Spinal cord (tissue), 10 donors: ENCODE measurements at places on chromosomes 1 and 21. TPM values are rescaled to one million over a fixed set of nuclear protein-coding genes. Genes with fewer than 3 reads are reported as not detected.
A peak's percentile ranks its signal among the peaks of the same experiment; 100 is the strongest.

DNA sequence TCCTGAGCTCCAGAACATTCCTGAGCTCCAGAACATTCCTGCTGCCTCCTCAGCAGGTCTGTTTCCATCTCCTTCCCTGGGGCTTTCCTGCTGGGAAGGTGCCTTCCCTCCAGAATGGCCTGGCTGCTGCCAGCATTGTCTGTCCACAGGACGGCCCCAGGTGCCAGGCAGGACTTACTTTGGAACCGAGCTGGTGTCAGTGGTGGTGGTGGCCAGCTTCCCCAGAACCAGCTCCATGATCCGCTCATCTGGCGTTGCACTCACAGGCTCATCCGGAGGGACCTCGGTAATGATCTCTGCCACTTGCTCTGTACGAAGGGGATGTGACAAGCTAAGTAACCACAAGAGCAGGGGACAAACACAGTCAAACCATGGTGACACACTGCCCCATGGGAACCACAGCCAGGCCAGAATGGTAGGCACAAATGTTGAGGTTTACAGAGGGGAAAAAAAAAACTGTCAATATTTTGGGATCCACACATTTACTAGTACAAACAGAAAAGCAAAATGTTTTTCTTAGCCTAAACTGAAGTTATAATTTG is 41.3 kb downstream of the PRDM15 start:
- no peak overlapping the region for H3K4me3 ChIP-seq
- no peak overlapping the region for H3K27ac ChIP-seq
- H3K36me3 ChIP-seq, result peaks cover 54% of the 10 kb centered on the region
- DNase-seq, result no peak
- H3K4me1 ChIP-seq, result no peaks in the 10 kb centered on the region

DNA sequence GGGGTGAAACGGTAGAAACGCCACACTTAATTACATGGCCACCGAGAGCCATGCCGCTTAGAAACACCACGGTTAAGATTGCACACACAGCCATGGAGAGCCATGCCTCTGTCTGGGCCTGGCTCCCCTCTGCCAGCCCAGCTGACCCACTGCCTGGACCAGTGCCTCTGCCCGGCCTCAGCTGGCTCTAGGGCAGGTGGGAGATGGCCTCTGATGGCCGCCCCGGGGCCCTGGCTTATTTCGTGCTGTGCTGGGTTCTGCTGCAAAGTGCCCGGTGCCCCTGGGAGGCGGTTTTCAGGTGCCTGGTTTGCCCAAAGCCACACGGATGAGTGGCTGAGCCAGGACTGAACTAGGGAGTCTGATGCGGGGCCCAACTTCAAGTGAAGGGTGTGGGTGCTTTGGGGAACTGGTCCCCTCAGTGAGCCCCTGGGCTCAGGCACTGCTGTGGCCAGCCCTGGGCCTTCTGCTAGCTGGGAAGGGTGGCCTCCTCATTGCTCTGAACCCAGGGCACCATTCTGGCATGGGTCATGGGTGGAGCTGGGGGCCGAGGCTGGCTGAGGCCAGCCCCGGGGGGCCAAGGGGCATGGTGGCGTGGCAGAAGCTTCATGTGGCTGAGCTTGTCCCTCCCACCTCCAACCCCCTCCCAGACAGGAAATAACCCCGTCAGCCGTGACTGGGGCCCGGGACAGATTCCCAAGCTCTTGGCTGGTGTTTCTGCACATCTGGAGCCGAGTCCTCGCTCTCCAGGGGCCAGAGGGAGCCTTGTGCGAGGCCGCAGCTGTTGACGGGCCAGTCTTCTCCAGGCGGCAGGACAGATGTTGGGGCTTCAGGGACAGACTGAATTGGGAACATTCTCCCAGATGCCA is 1.9 kb upstream of the GPR153 start:
- DNase-seq, result peak; percentile 35
- H3K36me3 ChIP-seq, result peaks cover 43% of the 10 kb centered on the region
- peaks cover 78% of the 10 kb centered on the region for H3K4me1 ChIP-seq

- no peak overlapping the region for H3K4me3 ChIP-seq
- no peaks in the 10 kb centered on the region for H3K27me3 ChIP-seq
- peaks cover 22% of the 10 kb centered on the region for H3K4me1 ChIP-seq
- peak overlapping the region; percentile 40 for H3K27ac ChIP-seq
Observed at GRCh38 chr1:160836981-160837557, 25.6 kb downstream of the CD244 start.

DNA sequence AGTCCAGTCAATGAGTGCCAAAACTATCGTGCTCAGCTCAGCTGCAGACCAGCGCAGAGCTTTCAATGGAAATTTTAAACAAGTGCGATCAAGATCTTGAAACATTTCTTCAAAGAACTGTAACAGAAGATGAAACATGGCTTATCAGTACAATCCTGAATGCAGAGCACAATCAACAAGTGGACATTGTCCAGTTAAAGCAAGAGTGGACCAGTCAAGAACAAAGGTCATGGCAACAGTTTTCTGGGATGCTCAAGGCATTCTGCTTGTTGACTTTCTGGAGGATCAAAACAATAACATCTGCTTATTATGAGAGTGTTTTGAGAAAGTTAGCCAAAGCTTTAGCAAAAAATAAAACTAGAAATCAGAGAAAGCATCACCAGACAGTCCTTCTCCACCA is 374.2 kb downstream of the SETD4 start:
- H3K36me3 ChIP-seq, result no peaks in the 10 kb centered on the region
- H3K27ac ChIP-seq, result no peak overlapping the region
- H3K4me1 ChIP-seq, result no peaks in the 10 kb centered on the region
- DNase-seq, result no peak
- H3K27me3 ChIP-seq, result no peaks in the 10 kb centered on the region
- H3K4me3 ChIP-seq, result no peak overlapping the region

DNA sequence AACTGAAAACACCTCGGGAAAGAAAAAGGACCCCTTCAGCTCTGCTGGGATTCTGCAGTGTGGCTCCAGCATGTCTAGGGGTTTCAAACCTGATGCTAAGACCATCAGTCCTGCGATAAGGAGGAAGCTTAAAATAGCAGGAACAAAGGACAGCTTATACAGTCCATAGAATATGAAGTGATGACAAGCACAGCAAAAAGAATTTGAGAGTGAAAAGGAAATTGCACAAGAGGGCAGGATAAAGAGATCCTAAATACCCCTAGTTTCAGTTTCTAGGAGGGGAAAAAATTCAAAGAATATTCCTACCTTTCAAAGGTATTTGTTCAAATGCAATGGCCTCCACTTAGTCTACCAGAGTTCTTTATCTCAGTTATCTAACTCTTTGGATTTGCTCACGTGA is 171.4 kb downstream of the TGFB2 start:
- no peaks in the 10 kb centered on the region for H3K36me3 ChIP-seq
- DNase-seq, result no peak
- H3K27ac ChIP-seq, result no peak overlapping the region
- H3K4me1 ChIP-seq, result no peaks in the 10 kb centered on the region
- no peaks in the 10 kb centered on the region for H3K27me3 ChIP-seq

The PLA2G2D gene
- not detected for total RNA-seq

GRCh38 chr1:186183970-186184628 is 191.0 kb downstream of the TPR start:
- no peak overlapping the region for H3K4me3 ChIP-seq
- H3K27ac ChIP-seq, result no peak overlapping the region
- no peaks in the 10 kb centered on the region for H3K27me3 ChIP-seq
- no peaks in the 10 kb centered on the region for H3K36me3 ChIP-seq
- H3K4me1 ChIP-seq, result no peaks in the 10 kb centered on the region

GRCh38 chr1:17167041-17167785 is 37.7 kb upstream of the PADI1 start:
- peaks cover 3% of the 10 kb centered on the region for H3K4me1 ChIP-seq
- DNase-seq, result no peak
- H3K36me3 ChIP-seq, result no peaks in the 10 kb centered on the region
- H3K27ac ChIP-seq, result no peak overlapping the region
- no peaks in the 10 kb centered on the region for H3K27me3 ChIP-seq

The SLC2A5 gene
- total RNA-seq, result 12.9 TPM

DNA sequence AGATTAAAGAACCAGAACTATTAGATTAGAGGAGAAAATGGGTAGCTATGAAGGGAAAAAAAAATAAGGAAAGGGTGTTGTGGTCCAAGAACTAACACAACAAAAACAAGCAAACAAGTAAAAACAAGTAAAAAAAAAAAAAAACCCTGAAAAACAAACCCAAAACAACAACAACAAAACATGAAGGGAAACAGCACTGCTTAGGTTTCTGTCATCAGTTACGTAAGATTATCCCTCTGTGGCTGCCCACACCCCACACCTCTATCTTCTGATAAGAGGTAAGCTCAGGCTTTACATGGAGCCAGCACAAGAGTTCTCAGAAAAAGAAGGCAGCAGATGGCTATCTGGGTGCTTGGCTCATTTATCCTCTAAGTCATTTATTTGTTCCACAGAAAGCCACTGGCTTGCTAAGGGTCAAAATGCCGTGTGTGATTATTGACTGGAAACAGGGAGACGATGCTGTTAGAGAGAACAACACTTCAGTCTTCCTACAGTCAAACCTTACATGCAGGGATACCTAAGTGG is 57.5 kb downstream of the KIAA0319L start:
- no peak overlapping the region for H3K27ac ChIP-seq
- no peaks in the 10 kb centered on the region for H3K36me3 ChIP-seq
- DNase-seq, result peak; percentile 7
- H3K4me3 ChIP-seq, result no peak overlapping the region
- H3K27me3 ChIP-seq, result no peaks in the 10 kb centered on the region
- H3K4me1 ChIP-seq, result no peaks in the 10 kb centered on the region

DNA sequence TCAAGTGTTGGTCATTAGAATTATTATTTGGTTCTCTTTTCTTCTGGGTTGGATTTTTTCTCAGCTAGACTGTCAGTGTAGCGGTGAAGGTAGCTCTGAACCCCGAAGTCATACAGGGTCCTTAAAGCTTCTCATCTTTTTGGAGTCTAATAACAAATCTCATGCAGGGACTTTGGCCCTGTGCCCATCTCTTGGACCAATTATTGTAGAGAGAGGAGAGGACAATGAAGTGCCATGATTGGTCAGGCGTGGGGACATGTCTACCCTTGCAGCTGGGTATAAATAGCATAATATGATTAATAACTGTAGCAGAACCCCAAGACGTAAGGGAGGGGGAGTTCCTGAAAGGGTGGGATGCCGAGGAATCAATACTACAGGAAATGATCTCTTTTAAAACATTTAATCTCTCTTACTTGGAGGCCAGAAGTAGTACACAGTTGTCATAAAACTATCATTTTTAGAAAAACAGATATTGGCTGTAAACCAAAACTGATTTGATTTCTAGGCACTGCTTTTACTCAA is 8.8 kb downstream of the MAGI3 start:
- no peaks in the 10 kb centered on the region for H3K27me3 ChIP-seq
- no peaks in the 10 kb centered on the region for H3K36me3 ChIP-seq
- DNase-seq, result no peak
- H3K4me1 ChIP-seq, result peaks cover 6% of the 10 kb centered on the region
- no peak overlapping the region for H3K27ac ChIP-seq

The LRRC71 gene
- total RNA-seq, result 4.5 TPM

DNA sequence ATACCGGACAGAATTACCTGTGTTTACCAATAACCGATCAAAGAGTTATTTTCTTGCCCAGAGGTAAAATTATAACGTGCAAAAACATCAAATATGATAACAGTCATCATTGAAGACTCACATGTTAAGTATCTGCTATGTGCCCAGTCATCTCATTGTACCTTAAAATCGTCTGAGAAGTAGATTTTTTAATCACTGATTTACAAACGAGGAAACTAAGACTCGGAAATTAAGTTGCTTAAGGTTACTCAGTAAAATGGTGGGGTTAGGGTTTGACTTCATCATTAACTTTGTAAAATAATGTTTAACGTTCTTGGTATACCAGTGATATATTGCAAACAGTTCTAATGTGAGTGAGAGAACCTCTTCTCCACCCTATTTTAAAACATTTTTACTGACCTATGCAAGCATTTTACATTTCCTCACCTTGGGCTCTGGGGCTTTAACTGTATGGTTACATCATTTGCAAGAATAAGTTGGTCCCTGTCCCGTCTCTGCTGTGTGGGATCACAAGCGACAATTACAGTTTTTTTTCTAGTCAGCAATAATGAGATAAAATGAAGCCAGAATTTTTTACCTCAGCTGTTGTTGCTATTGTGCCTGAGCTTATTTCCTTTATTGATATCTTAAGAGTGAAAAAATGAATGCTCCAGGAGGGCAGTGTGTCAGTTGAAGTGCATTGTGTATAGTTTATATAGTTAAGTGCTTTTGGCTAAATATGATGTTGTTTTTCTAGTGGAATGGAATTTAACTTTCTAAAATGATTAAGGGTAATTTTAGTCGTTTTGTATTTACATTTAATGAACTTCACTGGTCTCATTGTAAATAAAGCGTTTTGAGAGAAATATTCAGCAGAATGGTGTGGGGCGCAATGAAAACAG is 2.7 kb downstream of the RPRD2 start:
- no peaks in the 10 kb centered on the region for H3K27me3 ChIP-seq
- peak; percentile 9 for DNase-seq
- peak overlapping the region; percentile 99 for H3K27ac ChIP-seq
- peaks cover 17% of the 10 kb centered on the region for H3K4me1 ChIP-seq

- no peak for DNase-seq
- no peaks in the 10 kb centered on the region for H3K27me3 ChIP-seq
- no peak overlapping the region for H3K27ac ChIP-seq
- H3K36me3 ChIP-seq, result no peaks in the 10 kb centered on the region
- H3K4me1 ChIP-seq, result peaks cover 9% of the 10 kb centered on the region
- no peak overlapping the region for H3K4me3 ChIP-seq
Observed at GRCh38 chr1:213284626-213285025, 233.6 kb downstream of the RPS6KC1 start.

DNA sequence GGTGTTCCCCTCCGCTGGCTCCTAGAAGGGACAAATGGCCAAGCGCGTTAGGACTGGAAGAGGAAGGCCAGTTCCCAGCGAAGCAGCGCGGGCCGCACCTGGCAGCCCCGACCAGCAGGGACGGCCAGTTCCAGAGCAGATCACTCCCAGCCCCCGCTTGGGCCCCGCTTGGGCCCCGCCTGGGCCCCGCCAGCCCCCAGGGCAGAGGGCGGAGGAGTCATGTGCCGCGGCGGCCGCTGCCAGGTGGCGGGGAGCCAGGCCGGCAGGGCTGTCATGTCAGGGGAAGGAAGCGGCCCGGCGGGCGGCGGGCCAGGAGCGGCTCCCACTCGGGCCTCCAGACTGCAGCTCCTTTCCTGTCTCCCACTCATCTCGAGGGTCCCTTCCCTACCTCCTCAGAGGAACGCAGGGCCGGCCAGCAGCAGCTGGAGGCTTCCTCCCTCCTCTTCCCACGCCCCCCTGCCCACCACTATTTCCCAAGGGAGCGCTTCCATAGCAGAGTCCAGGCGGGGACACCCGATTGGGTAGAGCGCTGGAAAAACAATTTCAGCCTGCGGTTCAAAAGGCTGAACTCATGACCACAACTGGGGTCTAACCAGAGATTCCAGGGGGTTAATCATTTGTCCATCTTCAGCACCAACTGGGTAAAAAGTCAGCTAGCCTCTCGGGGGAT is 16.5 kb downstream of the ZNF697 start:
- peaks cover 14% of the 10 kb centered on the region for H3K4me1 ChIP-seq
- peaks cover 2% of the 10 kb centered on the region for H3K36me3 ChIP-seq
- DNase-seq, result peak; percentile 74
- H3K4me3 ChIP-seq, result no peak overlapping the region
- no peak overlapping the region for H3K27ac ChIP-seq
